Thymus (tissue), 14 donors: ENCODE measurements at places on chromosomes 12 and 14.
A peak's percentile ranks its signal among the peaks of the same experiment; 100 is the strongest.

GRCh38 chr12:89663577-89664357 is 44.9 kb downstream of the ATP2B1 start:
- no peak for DNase-seq

GRCh38 chr12:1797991-1798640 is 22.2 kb upstream of the LRTM2 start:
- DNase-seq: no peak

DNA sequence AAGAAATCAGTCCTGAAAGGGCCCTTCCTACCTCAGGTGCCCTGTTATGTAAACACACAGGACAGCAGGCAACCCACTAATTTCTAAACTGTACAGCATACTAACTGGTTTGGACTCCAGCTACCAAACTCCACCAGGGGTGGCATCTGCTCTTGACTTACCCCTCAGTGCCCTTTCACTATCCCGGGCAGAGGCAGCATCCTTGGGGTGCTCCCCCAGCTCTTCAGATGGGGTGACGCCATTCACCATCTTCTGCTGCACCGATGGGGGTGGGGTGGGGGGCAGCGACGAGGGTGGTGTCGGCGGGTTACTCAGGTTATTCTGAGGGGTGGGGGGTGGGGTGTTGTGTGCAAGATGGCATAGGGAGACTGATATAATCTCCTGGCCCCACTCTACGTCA is 11.5 kb upstream of the PRKAG1 start:
- no peak for DNase-seq

DNA sequence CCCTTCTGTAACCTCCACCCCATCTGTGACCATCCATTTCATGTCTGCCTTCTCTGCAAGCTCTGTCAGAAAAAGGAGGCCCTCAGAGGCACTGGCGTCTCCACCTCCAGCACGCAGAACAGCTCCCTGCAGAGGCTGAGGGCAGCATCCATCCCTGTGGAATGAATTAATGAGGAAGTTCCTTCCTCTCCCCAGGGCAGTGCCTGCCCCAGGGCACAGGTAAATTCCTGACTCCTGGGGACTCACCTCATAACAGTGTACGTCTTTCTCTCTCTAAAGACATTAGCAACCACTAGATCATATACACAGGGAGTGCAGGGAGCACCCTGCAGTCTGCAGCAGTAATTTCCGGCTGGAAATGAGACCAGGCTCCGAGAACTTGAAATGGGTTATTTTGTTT is 155.0 kb upstream of the TMEM132C start:
- no peak for DNase-seq

DNA sequence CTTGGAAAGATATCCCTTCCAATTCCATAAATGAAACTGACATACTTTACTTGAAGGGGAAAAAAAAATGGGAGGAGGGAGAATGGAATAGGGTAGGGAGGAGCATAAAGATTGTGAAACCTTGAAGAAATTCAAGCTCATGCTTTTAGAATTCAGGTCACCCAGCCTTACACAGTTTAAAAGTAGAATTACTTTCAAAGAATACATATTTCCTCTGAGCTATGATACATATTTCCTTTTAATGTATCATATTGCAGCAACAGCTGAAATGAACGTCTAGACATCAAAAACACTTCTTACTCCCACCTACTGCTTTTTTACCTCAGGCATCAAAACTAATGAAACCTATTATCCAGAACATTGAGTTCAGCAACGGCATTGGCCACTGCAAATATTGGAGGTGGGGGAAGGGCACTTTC is 156.0 kb downstream of the MED13L start:
- DNase-seq: no peak

GRCh38 chr14:103436533-103436932 is 51.3 kb downstream of the MARK3 start:
- DNase-seq: no peak

- DNase-seq: no peak
These were observed 7.0 kb upstream of the NUAK1 start for GRCh38 chr12:106145539-106146447.

GRCh38 chr12:109988274-109988673 is 7.9 kb downstream of the GIT2 start:
- no peak for DNase-seq

DNA sequence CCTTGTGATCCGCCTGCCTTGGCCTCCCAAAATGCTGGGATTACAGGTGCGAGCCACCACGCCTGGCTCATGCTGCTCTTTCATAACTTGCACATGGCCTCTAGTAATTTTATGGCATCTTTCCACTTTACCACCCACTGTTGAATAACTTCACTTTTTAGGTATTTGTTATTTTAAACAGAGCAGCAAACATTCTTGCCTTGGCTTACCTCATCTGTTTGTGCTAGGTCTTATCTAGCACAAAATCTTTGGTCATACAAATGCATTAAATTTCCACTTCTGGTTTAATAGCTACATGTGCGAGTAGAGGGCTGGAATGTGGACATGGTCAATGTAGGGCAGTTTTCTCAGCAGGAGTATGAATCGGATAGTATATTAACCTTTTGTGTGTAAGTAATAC is 38.8 kb upstream of the ATF7IP start:
- DNase-seq: no peak

GRCh38 chr12:92436856-92437255 is 265.9 kb upstream of the PLEKHG7 start:
- DNase-seq: no peak

DNA sequence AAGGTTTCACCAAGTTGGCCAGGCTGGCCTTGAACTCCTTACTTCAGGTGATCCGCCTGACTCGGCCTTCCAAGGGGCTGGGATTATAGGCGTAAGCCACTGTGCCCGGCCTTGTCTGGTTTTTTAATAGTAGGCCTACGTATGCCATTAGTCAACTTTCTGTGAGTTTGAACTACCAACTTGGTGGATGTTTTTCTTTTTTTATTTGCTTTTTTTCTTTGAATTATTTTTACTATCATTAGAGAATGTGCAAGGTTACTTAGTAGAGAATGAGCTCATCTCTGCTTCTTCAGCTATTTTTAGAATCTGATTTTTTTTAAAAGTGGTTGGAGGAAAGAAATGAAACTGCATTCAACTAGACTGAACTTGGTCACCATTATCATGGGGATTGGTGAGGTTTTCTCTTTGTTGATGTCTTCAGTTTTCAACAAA is 51.4 kb downstream of the HMGA2 start:
- DNase-seq: no peak

- DNase-seq: no peak
These were observed 46.7 kb downstream of the TGFB3 start for GRCh38 chr14:75934998-75935628.

DNA sequence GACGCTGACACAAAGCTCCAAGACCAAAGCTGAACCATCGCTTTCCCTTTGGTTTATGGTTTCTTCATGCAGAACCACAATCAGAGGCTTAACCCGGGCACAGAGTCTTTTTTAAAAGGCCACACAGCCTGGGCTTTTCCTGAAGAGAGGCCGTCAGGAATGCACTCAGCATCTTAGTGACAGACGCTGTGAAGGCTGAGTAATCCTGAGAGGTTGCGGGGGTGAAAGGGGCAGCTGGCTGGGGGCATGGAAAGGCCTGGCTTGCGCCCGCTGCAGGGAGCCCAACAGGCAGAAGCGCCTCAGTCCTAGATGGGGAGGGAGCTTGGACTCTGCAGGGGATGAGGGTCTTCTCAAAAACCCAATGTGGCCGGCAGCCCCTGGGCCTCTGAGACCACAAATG is 13.6 kb downstream of the CTDSP2 start:
- no peak for DNase-seq

GRCh38 chr14:70029296-70030132 is 150.3 kb downstream of the SMOC1 start:
- no peak for DNase-seq

GRCh38 chr12:110314308-110314707 is 33.3 kb downstream of the ATP2A2 start:
- DNase-seq: no peak

DNA sequence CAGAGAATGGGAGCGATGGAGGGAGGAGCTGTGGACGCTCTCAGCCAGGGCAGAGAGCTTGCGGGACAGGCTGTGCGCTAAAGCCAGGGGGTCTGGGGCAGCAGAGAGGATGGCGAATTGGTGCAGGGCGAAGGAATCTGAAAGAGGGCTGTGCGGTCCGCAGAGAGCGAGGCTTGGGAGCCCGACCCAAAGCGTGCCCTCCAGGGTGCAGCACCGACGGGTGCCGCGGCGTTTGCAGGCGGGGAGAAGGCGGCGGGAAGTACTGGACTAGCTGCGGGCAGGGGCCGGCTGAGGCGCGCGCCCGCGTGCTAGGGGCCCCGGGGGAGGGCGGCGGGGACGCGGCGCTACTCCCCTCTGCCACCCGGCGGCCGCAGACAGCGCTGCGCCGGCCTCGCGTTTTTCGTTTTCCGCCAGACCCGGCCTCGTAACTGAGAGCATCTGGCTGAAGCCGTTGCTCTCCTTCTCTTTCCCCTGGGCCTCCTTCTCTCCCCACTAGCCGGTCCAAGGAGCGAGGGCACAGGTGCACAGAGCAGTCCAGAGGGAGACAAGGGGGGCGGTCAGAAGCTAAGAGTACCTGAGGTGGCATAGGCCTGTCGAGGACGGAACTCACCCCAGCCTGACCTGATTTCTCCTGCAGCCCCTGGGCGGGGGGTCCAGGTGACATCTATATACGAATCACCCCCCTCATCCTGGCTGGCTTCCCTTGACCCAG is 24.9 kb downstream of the SLC6A12 start:
- DNase-seq: peak; percentile 50
